Fibroblast of the aortic adventitia (primary cell): ENCODE measurements at places on chromosomes 5 and 9. TPM values are rescaled to one million over a fixed set of nuclear protein-coding genes. Genes with fewer than 3 reads are reported as not detected.

- no peak for DNase-seq
Measured at GRCh38 chr5:124289641-124290311, 456.7 kb downstream of the ZNF608 start.

TAF1L gene
- total RNA-seq, result not detected in 2 replicates

CCL21 gene
- total RNA-seq, result not detected in 2 replicates

GPX3 gene
- total RNA-seq, result 11.3 and 53.1 TPM in 2 replicates

TMEM250 gene
- total RNA-seq, result 46.1 and 87.9 TPM in 2 replicates

DNA sequence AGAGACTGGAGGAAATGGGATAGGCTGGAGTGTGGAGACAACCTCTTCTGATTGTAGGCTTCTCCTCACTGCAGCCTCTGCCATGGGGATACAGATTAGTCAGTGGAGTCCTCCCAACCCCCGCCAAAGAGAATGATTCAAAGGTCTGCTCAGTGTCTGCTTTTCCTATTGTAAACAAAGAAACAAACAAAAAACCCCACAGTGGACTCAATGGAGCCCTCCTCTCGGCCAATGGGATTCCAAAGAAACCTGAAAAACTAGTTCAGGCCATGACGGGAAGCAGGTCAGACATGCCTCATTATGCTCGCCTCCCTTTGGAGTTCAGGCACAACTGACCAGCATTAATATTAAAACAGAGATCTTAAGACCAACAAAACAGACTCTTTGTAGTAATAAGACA, 85.8 kb downstream of the SEC61B start:
- no peak for DNase-seq

DNA sequence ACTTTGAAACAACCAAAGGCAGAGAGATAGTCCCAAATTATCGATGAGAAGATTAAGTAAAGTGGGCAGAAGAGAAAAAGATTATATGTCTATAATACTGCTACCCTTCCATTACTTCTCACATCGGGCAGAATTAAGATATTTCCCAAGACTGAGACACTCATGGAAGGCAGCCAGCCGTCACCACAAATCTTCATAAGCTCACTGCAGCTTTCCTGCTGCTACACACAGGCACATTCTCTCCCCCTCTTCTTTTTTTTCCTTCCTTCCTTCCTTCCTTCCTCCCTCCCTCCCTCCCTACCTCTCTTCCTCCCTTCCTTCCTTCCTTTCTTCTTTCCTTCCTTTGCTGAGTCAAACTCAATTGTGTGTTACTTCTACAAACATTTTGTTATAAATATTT, 58.7 kb upstream of the SPATA31C2 start:
- peak; percentile 52 for DNase-seq

CYSRT1 gene
- total RNA-seq, result 0.36 and 0.49 TPM in 2 replicates

PCDHB9 gene
- total RNA-seq, result 0.41 and 1.2 TPM in 2 replicates

- no peak for DNase-seq
Measured at GRCh38 chr5:134248256-134248655, 22.4 kb upstream of the PPP2CA start.

CNTRL gene
- 11.2 and 15.2 TPM in 2 replicates for total RNA-seq

GRCh38 chr9:37880916-37881479, 22.9 kb downstream of the SLC25A51 start:
- DNase-seq, result no peak

GRCh38 chr9:86842573-86842972, 104.7 kb downstream of the GAS1 start:
- DNase-seq, result no peak

- DNase-seq, result no peak
Measured at GRCh38 chr5:174148721-174149120, 103.2 kb downstream of the NSG2 start.

GRCh38 chr5:39424736-39425637, at the start of gene DAB2:
Gene DAB2, minus strand, starts transcription at chr5:39424980. Its CDS starts 30,660 bp downstream, at chr5:39394320.
- peak; percentile 99 for DNase-seq

UGT3A1 gene
- total RNA-seq, result not detected in 2 replicates

GRCh38 chr5:75335952-75336614, 937 bp upstream of the HMGCR start:
- peak; percentile 89 for DNase-seq

GRCh38 chr5:55900068-55900467, 48.9 kb downstream of the IL31RA start:
- DNase-seq, result no peak

MTRR gene
- total RNA-seq, result 21.6 and 40.3 TPM in 2 replicates

SPINK6 gene
- total RNA-seq, result not detected in 2 replicates

GRCh38 chr5:133269691-133270090, 217.9 kb downstream of the HSPA4 start:
- DNase-seq, result no peak

GRCh38 chr5:13591621-13592020, 352.9 kb downstream of the DNAH5 start:
- peak; percentile 89 for DNase-seq

PTBP3 gene
- total RNA-seq, result 11.4 and 32.4 TPM in 2 replicates
